ENCODE measurements at places on chromosomes 5 and 9.

DNA sequence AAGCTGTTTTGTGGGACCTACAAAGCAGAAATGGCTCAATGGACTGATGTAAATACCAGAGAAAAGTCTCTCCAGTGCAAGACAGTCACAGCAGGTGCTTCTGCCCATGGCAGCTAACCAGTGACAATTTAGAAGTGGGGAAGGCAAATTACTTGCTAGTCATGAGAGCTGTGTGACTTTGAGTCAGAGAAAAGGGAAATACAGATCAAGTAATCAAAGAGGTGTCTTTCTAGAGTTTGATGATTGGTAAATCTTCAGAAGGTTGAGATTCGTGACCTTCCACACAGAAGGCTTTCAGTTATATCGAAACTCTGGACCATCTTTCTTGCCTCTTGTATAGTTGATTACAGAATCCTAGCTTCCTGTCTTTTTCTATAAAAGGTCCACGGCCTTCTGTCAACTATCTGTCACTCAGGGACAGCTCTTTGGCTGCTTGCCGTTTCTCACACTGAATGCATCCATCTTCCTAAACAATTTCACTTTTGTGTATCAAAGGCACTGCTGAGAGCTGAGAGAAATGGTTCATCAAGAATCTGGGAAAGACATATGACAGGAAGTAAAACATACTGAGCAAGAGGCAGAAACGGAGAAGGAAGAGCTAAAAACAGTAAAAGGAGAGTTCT is 993.9 kb upstream of the ACO1 start:
- no peak for DNase-seq

- DNase-seq = no peak
Observed at GRCh38 chr9:128628471-128629048, 28.1 kb downstream of the DYNC2I2 start.

DNA sequence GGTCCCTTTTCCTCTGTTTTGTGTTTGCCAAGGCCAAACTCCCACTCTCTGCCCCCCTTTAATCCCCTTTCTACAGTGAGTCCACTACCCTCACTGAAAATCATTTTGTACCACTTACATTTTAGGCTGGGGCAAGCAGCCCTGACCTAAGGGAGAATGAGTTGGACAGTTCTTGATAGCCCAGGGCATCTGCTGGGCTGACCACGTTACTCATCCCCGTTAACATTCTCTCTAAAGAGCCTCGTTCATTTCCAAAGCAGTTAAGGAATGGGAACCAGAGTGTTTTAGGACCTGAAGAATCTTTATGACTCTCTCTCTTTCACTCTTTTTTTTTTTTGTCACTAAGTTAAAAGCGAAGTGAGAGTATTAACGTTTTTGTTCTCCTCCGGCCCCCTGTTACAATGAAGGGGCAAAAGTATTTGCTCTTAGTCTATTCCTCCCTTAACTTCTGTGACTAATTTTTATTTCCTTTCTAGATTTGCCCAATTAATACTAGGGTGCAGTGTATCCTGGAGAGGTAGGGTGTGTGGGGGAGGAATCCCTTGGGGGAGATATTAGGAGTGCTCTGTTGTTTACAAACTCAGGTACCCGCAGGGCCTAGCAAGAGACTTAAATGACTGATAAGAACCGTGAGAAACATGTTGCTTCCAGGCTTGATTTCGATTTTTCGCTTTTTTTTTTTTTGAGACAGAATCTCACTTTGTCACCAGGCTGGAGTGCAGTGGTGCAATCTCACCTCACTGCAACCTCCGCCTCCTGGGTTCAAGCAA is 14.7 kb downstream of the GM2A start:
- DNase-seq = no peak

DNA sequence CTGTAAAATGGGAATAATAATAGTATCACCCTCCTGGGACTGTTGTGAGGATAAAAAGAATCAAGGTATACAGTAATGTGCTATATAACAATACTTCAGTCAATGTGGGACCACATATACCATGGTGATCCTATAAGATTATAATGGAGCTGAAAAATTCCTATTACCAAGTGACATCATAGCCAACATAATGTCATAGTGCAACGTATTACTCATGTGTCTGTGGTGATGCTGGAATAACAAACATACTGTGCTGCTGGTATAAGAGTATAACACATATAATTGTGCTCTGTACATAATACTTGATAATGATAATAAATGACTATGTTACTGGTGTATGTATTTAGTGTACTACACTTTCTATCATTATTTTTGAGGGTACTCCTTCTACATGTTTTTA is 38.1 kb downstream of the LIFR start:
- DNase-seq = no peak

DNA sequence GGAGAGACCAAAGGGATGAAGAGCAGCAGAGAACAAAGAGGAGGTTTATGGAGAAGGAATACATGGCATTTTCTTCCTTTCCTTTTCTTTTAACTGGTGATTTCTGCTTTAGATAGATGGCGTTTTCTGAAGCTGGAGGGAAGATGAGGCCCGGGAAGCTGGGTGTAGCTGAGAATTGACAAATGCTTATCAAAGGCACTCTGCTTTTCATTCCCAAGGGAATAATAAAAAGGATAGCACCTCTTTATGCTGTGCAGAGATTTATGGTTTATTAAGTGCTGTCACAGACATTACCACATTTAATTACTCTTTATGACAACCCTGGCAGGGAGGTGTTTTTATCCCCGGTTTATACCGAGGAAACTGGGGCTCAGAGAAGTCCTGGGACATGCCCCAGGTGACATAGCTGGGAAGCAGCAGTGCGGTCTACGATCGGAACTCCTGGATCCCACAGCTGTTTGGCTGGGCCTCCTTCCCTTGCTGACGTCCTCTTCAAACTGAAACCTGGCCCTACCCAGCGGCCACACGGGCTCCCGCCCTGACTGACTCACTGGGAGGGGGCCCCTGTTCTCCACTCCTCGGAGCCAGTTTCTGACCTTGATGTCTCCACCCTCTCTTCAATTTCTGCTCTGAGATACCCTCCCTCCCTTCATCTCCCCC is 8.2 kb upstream of the EPB41L4B start:
- DNase-seq = no peak

DNA sequence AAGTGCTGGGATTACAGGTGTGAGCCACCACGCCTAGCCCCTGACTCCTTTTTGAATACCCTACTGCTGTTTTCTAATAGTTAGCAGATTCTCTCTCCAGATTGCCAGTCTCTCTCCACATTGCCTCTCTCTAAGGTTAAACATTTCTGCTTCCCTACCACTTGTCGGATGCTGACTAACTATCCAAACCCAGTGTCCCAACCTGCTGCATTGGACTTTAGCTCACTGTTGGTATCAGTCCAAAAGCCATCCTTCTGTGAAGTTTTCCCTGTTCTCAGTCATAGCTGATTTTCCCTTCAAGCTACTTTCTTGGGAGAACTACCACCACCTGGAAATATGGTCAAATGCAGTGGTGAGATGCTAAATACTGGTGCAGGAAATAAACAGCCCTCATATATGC is 48.7 kb downstream of the TLR4 start:
- no peak for DNase-seq
